Thyroid gland (tissue), 4 donors: ENCODE measurements at places on chromosomes 1 and 21. TPM values are rescaled to one million over a fixed set of nuclear protein-coding genes. Genes with fewer than 3 reads are reported as not detected.

DNA sequence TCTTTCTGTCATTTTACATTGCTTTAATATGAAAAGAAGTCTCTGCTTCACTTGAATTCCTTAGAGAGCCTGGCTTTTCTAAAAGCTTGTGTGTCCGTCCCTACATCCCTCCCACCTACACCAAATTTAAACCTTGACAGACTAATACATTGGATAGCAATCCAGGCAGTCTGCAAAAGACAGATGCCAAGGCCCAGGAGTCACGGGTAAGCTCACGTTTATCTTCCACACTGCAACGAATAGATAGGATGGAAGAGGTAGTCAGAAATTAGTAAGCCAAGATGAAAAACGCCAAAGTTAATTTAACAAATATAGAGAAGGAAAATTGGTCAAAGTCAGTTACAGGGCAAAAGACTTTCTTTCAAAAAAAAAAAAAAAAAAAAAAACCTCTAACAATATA, 338.1 kb downstream of the SMYD3 start:
- no peaks in the 10 kb centered on the region for H3K4me1 ChIP-seq
- no peak for DNase-seq
- H3K4me3 ChIP-seq: no peak overlapping the region
- H3K27ac ChIP-seq: no peak overlapping the region

The DMBX1 gene
- not detected for total RNA-seq

The NCAM2 gene
- total RNA-seq: 0.46 TPM

The COL11A1 gene
- 0.45 TPM for total RNA-seq

DNA sequence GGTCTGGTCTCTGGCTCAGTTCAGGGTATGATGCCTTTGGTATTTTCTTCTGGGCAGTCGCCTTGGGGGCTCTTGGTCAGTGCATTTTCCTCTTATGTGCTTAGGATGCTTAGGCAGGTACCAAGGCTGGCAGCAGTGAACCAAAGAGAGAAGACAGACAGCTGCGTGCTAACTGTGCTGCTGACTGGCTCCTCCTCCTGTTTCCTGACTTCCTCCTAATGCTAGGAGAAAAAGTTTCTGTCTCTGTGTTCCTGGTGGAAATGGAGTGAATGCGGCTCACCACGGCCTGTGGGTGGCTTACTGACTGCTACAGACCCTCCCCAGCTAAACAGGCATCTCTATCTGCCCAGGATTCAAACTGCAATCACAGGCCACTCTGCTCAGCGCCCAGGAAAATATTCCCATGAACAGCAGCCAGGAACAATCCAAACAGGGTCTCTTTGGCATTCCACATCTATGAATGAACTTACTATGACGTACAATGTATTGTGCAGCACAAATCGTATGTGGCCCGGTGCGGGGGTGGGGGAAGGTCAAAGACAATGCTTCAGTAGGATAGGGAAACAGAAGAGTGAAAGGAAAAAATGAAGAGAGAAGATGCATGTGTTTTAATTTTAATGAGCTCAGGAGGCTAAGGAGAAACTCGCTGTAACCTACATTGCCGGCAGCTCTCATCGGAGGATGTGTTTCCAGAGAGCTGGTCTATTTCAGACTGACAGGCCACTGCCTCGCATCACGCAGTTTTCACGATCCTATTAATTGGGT, 2.8 kb downstream of the ABCG1 start:
- DNase-seq: no peak
- no peak overlapping the region for H3K4me3 ChIP-seq
- no peaks in the 10 kb centered on the region for H3K36me3 ChIP-seq
- no peaks in the 10 kb centered on the region for H3K27me3 ChIP-seq
- H3K4me1 ChIP-seq: peaks cover 23% of the 10 kb centered on the region
- H3K27ac ChIP-seq: peak overlapping the region; percentile 90

DNA sequence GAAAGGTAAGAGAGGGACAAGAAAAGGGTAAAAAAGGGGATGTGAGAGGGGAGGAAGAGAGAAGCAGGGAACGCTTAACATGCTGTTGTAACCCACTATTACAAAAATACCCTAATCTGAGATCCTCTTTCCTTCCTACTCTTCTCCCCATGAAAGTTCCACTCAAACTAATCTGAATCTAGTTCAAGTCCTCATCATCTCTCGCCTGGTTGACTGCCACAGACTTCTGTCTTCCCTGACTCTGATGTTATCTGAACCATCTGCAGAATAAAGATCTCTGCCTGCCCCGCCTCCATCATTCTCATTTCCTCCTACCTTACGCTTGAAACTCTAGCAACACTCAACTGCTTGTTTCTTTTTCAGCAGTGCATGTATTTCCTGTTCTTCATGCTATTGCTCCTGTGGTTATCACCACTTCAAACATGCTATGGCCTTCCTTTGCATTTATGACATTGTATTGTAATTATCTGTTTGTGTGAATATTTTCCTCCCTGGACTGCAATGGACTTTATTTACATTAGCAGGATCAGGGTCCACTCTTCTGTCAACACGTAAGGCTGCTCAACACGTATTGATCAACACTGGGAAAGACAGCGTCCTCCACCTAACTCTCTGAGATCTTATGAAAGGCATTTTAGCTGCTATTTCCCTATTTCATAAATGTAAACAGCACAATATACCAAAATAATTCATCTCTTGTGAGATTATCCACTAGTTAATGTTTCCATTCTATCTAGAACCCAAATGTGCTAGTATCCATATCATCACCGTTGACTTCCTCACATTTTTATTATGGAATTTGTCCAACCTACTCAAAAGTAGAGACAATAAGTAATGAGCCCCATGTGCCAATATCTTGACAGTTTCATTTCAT, 215.5 kb upstream of the USP25 start:
- no peaks in the 10 kb centered on the region for H3K4me1 ChIP-seq
- DNase-seq: no peak
- H3K27me3 ChIP-seq: no peaks in the 10 kb centered on the region
- H3K36me3 ChIP-seq: no peaks in the 10 kb centered on the region
- H3K27ac ChIP-seq: no peak overlapping the region

DNA sequence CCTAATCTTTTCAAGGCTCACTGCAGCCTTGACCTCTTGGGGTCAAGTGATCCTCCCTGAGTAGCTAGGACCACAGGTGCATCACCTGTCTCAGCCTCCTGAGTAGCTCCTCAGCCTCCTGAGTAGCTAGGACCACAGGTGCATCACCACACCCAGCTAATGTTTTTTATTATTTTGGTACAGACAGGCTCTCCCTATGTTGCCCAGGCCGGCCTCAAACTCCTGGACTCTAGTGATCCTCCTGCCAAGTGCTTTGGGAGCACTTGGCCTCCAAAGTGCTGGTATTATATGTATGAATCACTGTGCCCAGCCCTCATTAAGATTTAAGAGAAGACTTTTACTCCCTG, 58.5 kb upstream of the S1PR1 start:
- H3K36me3 ChIP-seq: no peaks in the 10 kb centered on the region
- no peak for DNase-seq
- H3K27ac ChIP-seq: no peak overlapping the region
- H3K4me1 ChIP-seq: no peaks in the 10 kb centered on the region

The NGF gene
- total RNA-seq: 3.2 TPM

DNA sequence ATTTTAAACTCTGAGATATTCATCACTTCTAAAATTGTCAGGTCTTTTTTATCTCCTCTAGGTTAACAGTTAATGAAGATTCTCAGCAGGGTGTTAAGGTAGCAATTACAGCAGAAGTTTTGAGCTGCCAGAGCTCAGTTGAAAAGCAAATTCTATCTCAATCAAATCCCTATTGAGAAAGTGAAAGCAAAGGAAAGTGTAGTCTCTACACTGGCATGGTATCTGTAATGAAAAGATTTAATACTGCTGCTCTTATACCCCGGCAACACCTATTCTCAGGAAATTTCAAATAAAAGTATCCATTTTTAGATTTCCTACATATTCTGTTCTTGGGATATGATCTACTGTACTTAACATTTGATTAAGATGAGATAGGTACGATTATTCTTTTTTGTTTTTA, 913.5 kb downstream of the MRPL39 start:
- H3K4me3 ChIP-seq: no peak overlapping the region
- H3K4me1 ChIP-seq: no peaks in the 10 kb centered on the region
- H3K36me3 ChIP-seq: no peaks in the 10 kb centered on the region
- DNase-seq: no peak
- no peak overlapping the region for H3K27ac ChIP-seq

- no peaks in the 10 kb centered on the region for H3K27me3 ChIP-seq
- H3K36me3 ChIP-seq: no peaks in the 10 kb centered on the region
- no peak for DNase-seq
- H3K27ac ChIP-seq: no peak overlapping the region
Observed at GRCh38 chr1:151944126-151944856, 35.0 kb upstream of the THEM4 start.

DNA sequence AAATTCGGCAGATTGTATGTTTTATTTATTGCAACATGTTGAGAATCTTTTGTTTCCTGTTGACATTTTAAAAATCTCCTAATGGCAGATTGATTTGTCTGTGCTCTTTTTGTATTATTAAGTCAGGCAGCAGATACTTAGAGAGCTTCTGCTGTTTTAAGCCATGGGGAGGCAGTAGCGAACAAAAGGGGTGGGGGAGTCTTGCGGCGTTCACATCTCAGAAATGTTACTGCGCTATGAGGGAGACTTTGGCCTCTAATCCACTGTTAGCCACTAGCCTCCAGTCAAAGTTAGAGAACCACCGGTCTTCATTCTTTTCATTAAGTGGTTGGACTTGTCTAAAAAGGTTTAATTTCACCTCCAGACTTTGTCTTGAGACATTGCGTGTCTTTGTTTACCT, 93.6 kb downstream of the DYRK1A start:
- no peaks in the 10 kb centered on the region for H3K27me3 ChIP-seq
- H3K36me3 ChIP-seq: no peaks in the 10 kb centered on the region
- H3K4me1 ChIP-seq: peaks cover 32% of the 10 kb centered on the region

GRCh38 chr1:176033474-176033873, 173.6 kb downstream of the COP1 start:
- no peaks in the 10 kb centered on the region for H3K4me1 ChIP-seq
- DNase-seq: no peak
- H3K27ac ChIP-seq: no peak overlapping the region
- no peaks in the 10 kb centered on the region for H3K27me3 ChIP-seq
- H3K36me3 ChIP-seq: no peaks in the 10 kb centered on the region
- no peak overlapping the region for H3K4me3 ChIP-seq

GRCh38 chr1:221805121-221805520, 63.2 kb upstream of the DUSP10 start:
- DNase-seq: no peak
- H3K27ac ChIP-seq: no peak overlapping the region
- H3K27me3 ChIP-seq: no peaks in the 10 kb centered on the region
- no peaks in the 10 kb centered on the region for H3K4me1 ChIP-seq

DNA sequence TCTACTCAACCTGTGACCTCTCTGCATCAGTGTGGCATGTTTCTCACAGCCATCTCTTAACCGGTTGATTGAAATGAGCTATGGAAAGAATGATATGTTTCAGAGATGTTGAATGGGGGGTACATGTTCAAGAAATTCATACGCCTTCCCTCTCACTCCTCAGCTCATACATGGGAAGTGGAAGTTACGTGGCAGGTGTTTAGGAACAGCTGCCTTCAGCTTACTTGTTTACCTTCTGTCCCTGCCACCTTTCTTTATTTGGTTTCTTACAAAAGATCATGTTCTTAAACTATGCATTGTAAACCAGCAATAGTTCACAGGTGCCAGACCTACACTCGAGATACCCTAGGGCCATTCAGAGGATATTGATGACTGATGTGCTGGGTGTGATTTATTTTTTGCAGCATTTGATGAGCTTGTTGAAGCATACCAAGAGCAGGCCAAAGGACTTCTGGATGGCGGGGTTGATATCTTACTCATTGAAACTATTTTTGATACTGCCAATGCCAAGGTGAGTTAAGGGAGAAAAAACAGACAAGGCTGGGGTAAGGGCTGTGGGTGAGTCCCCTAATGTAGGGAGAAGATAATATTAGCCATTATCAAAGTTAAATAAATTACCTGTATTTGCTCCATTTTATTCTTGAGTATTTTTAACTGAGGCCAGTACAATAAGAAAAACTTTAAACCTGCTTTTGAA, 17.4 kb downstream of the MTR start:
- H3K27ac ChIP-seq: no peak overlapping the region
- H3K27me3 ChIP-seq: no peaks in the 10 kb centered on the region
- H3K36me3 ChIP-seq: peaks cover 25% of the 10 kb centered on the region
- DNase-seq: no peak
- H3K4me3 ChIP-seq: no peak overlapping the region

The ACOT7 gene
- 8.2 TPM for total RNA-seq

GRCh38 chr21:43194303-43195120, 25.7 kb downstream of the CRYAA start:
- H3K4me3 ChIP-seq: no peak overlapping the region
- H3K36me3 ChIP-seq: no peaks in the 10 kb centered on the region
- no peaks in the 10 kb centered on the region for H3K27me3 ChIP-seq
- H3K4me1 ChIP-seq: peaks cover 31% of the 10 kb centered on the region
- DNase-seq: no peak

DNA sequence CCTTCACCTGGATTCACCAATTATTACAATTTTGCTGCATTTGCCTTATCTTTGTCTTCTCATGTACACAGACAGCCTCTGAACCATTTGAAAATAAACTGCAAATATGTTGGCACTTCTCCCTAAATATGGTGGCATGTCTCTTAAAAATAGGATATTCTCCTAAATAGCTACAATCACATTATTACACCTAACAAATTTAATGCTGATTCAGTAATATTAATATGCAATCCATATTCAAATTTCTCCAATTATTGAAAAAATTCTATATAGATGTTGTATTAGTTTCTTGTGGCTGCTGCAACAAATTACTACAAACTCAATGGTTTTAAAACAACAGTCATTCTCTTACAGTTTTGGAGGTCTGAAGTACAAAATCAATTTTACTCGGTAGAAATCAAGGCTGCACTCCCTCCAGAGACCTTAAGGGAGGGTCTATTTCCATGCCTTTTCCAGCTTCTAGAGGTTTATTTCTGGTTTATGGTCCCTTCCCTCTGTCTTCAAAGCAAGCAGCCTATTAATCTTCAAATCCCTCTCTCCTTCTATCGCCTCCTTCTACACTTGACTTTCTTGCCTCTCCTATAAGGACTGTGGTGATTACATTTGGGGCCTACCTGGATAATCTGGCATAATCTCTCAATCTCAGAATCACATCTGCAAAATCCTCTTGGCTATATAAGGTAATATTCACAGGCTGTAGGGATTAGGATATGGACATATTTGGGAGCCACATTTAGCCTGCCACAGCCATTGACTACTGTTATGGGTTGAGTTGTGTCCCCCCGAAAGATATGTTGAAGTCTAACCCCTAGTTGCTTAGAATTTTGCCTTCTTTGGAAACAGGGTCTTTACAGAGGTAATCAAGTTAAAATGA, 52.5 kb upstream of the BOLA1 start:
- no peaks in the 10 kb centered on the region for H3K27me3 ChIP-seq
- no peak overlapping the region for H3K4me3 ChIP-seq
- no peaks in the 10 kb centered on the region for H3K36me3 ChIP-seq
- DNase-seq: no peak
- peaks cover 23% of the 10 kb centered on the region for H3K4me1 ChIP-seq
- H3K27ac ChIP-seq: no peak overlapping the region

The AKNAD1 gene
- not detected for total RNA-seq

DNA sequence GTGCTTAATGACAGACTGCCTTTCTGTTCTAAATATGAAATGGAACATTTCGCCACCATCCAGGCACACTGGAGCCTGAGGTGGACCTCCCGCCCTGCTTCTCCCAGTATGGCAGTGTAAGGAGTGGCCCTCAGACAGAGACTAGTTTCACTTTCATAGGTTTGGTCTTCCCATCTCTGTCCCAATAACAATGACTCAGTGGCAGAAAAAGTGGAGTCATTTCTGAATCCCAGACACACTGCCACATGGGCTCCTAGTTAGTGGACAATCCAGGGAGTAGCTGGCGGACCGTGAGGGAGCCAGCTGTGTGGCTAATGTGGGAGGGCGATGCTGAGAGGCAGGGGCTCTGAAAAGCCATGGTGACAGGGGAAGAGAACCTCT, 95.6 kb upstream of the TSPAN2 start:
- no peaks in the 10 kb centered on the region for H3K4me1 ChIP-seq
- no peaks in the 10 kb centered on the region for H3K27me3 ChIP-seq
- H3K4me3 ChIP-seq: no peak overlapping the region
- no peak for DNase-seq
- no peaks in the 10 kb centered on the region for H3K36me3 ChIP-seq
